Stimulated activated CD4-positive, alpha-beta T cell treated with anti-CD3 and anti-CD28 coated beads, Interleukin-2, amount 100 ng/mL, for 4 hours (primary cell): ENCODE measurements at places on chromosomes 3 and 15.
A peak's percentile ranks its signal among the peaks of the same experiment; 100 is the strongest.

- no peak for DNase-seq
Measured at GRCh38 chr3:148971401-148972163, 19.8 kb upstream of the GYG1 start.

- DNase-seq: no peak
Measured at GRCh38 chr15:73763931-73764330, 10.8 kb upstream of the INSYN1 start.

- no peak for DNase-seq
Measured at GRCh38 chr3:149886957-149887356, 73.9 kb downstream of the RNF13 start.

DNA sequence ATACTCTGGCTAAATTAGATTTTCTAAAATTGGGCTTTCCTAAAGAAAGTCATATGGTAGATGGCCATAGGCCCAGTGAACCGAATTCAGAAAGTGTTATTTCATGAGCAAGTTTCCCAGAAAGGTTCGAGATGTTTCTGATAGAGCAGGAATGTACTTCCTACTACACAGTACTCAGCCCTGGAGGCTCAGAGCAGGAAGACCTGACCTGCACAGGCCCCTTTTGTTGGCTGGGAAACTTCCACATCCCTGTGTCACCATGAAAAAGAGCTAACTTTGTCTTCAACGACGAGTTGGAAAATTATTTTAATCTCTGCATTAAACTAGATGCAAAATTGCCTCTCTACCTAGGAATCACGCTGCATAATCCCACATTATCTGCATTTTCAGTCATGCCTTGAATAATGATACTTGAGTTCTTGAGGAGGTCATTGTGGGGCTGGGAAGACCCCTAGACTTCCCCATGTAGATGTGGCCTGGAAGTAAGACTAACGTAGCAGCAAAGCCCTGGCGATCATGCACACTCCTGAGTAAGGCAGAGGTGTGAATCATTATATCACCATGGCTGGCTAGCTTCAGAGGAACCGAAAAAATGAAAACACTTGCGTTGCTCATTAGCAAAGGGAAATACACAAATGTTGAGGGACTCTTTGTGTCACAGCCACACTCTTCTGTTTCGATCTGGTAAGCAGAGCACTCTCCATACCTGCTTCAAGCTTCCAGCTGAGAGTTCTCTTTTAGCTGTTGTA is 47.1 kb downstream of the CMTM7 start:
- DNase-seq: no peak

GRCh38 chr3:94405258-94406035 is 342.6 kb downstream of the NSUN3 start:
- no peak for DNase-seq

DNA sequence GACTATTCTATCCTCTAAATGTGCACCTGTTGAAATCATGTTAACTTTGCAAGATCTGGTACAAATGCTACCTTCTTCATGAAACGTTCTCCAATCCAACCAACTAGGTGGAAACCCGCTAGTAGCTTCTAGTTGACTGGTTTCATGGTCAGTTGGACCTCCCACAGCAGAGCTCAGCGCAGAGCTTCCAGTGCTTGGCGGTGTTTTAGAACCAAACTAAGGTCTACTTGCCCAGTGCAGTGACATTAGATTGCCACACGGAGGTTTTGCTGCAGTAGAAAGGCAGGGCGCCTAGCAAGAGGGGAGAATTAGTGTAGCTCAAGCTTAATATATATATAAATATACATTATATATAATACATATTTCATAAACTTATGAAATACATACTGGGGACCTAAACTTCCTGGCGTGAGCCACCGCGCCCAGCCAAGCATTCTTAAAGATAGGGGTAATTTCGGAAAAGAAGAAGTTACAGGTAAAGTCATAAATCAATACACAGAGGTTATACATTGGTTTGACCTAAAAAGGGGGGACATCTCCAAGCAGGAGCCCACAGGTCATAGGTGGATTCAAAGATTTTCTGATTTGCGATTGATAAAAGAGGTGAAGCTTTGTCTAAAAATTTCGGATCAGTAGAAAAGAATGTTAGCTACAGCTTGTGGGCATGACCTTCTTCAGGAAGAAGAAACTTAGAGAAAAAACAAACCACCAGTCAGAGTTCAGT is 2.1 kb upstream of the OXSR1 start:
- no peak for DNase-seq

- no peak for DNase-seq
Measured at GRCh38 chr15:50824514-50824913, 59.0 kb upstream of the SPPL2A start.

GRCh38 chr3:51354172-51354571 is 30.9 kb upstream of the MANF start:
- no peak for DNase-seq

GRCh38 chr15:70376929-70377691 is 279.4 kb upstream of the TLE3 start:
- DNase-seq: no peak

DNA sequence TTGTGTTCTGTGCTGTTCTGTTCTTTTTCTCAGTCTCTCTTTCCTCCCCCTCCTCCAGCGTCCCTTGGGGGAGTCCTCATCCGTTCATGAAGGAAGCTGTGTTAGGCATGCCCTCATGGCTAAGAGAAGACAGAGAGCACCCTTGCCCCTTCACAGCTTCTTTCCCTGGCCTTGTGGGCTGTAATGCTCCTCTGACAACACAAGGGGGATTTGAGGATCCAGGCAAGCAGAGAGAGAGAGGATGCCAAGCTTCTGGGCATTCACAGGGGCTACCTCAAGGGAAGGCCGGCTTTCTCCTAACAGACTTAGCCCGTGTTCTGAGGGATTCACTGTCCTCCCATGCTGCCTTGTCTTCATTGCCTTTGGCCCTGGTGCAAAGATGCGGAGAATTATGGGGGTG is 389.5 kb downstream of the LRTM1 start:
- no peak for DNase-seq

DNA sequence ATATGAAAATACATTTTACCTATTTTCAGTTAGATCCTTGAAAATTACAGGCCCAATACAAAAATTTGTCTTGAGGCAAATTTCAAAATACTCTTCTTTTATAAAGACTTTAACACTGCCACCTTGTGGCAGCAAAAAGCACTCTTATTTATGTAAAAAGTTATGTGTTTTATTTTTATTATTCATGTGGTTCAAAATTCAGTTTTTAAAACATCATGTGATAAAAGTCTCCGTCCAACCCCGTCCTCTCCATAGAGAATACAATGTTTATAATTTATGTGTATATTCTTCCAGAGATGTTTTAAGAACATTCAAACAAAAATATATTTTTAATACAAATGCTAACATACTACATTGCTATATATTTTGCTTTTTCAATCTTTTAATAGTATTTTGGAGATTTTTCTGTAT is 36.9 kb upstream of the TRIM59 start:
- DNase-seq: no peak

DNA sequence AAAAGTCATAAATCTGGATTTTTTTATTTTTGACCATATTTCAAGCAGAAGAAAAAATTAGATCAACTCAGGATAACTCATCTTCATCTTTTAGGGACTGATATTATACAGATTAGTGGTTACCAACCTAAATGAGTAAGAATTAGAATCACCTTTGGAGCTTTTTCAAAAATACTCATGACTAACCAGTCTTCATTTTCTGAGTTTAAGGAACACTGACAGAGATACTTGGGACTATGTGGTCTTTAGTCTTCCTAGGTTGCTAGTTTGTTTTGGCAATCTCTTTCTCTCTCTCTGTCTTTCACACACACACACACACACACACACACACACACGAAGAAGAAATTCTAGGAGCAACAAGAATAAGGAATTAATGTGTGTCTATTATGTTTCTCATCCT is 50.1 kb downstream of the TMOD3 start:
- no peak for DNase-seq

GRCh38 chr3:123817413-123817812 is 66.7 kb downstream of the MYLK start:
- DNase-seq: no peak

GRCh38 chr3:97742036-97742435 is 22.5 kb upstream of the ARL6 start:
- no peak for DNase-seq

- no peak for DNase-seq
Measured at GRCh38 chr15:63136742-63137141, 15.1 kb downstream of the LACTB start.

DNA sequence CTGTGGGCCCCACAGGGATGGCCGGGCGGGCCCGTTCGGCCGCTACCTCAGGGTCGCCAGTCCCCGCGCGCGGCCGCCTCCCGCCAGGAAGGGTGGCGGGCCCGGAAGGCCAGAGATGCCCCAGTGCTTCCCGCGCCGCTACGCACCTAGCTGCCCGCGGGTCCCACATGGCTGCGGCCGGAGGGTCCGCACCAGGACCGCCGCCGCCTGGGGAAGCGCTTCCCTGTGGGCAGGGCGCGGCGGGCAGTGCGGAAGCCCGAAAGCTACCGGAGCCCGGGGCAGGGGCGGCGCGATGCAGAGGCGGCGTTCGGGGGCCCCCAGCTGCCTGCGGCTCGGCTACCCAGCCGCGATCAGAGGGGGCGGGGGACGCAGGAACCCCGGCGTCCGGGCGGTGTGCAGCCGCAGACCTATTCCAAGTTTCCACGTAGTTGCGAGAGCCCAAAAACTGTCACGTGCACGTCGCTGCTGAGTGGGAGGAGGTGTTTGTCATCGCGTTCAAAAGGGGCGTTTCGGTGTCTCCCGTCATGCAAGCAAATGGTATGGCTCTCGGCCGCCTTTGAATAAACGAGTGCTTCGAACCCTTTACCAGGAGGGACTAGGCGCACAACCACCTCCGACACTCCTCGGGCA is at the start of gene TRANK1:
Gene TRANK1, minus strand, starts transcription at position 414 of the 630 bp plus-strand sequence. Its CDS starts 245 bp downstream, at position 169.
- DNase-seq: peak; percentile 80

GRCh38 chr3:139530717-139531116 is 8.8 kb downstream of the RBP1 start:
- DNase-seq: no peak

GRCh38 chr3:102183186-102183585 is 251.6 kb upstream of the ZPLD1 start:
- DNase-seq: no peak

GRCh38 chr3:154898916-154899315 is 181.2 kb upstream of the MME start:
- DNase-seq: no peak

- DNase-seq: no peak
Measured at GRCh38 chr15:79329171-79329611, 18.3 kb downstream of the TMED3 start.

DNA sequence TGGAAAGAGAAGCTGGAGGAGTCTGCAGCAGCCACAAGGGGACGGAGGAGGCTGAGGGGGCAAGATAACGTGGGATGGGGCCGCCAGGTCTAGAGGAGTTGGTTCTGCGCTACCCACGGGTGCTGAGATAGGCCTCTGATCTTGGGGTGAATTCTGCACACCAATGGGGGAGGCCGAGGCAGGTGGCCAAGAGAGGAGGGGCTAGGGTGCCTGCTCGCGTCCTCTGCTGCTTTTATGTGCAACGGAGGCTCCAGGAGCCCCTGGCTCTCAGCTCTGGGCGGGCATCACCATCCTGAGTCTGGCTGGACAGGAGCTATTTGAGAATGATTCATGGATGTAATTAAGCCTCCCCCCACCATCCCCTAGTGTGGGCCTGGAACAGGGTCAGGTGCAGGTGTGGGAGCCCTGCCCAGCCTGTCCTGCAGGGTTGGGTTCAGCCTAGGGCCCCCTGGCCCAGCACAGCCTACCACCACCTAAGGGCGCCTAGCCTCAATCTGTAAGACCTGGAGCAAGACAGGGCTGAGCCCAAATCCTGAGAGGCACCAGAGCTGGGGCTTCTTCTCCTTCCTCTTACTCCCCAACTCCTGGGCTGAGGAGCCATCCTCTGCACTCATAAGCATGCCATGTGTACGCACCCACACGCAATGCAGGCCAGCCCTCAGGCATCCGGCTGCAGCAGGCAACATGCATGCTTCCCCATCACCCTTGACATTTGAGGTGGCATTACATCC is 32.3 kb upstream of the SEMA3F start:
- no peak for DNase-seq

- no peak for DNase-seq
Measured at GRCh38 chr15:98671060-98672008, 23.0 kb downstream of the IGF1R start.

DNA sequence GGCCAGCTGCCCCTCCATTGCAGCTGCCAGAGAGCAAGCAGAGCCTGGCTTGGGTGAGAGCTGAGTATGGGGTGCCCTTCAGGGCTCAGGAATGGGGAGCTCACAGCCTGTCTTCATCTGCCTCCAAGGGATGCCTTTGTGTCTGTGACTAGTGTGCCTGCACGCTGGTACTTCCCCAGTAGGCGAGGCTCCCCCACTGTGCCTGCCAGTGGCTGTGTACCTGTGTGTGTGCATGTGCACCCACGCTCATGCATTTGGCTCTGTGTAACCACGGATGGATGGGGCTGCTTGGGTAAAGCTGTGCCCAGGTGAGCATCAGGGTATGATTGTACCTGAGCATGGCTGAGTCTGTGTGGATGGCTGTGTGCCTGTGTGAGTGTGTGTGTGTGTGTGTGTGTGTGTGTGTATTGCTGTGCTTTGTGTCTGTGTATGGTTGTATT is 2.3 kb upstream of the GRM2 start:
- DNase-seq: no peak

DNA sequence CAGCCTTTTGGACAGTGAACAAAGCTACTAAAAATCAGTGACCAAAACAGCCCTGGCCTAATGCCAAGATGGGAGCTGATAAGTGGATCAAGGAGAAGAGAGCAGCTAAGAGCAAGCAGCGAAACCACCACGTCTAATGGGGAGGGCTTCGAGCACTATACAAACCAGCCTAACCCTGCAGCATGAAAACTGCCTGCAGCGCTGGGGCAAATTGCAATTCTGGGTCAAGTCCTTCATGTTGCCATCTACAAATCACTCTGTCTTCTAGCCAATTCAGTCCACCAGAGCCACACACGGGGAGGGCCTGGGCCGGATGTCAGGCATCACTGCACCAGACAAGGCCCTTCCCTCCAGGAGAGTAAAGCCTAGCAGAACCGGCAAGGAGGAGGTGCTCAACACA is 30.5 kb upstream of the SPATA12 start:
- no peak for DNase-seq

DNA sequence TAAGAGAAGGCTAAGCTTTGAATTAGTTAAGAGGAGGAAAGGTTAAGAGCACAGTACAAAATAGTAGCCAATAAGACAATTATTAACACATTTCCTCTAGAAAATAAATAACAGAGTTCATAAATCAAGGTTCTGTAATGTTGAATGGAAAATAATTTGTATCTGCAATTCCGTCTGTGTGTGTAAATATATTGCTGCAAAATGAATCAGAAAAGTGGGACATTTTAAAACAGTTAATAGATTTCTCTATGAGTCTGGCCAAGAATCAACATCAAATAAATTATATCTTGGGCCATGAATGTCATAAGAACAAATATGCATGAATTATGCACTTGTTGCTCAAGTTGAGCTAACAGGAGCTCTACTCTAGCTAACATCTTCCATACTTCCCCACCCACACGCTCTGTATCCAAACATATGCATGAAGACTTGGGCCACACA is 14.2 kb upstream of the SUCNR1 start:
- DNase-seq: no peak
